ENCODE measurements at places on chromosomes 2 and 18.

DNA sequence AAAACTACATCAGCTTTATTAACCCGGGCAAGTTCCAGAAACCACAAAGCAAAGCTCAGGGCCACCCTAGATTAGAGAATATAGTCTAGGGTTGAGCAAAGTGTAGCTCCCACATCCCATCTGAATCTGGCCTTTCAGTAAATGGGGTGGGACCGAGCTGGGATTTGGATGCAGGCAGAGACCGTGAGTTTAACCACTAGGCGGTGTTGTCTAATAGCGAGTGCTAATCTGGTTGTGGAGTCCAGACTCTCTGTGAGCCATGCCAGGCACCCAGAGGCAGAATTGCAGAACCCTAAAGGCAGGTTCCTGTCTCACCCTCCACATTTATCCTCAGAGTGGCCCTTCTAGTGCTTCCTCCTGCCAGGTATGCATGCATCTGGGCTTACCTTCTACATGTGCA, 435.9 kb downstream of the TSN start:
- peak; percentile 32 for DNase-seq

DNA sequence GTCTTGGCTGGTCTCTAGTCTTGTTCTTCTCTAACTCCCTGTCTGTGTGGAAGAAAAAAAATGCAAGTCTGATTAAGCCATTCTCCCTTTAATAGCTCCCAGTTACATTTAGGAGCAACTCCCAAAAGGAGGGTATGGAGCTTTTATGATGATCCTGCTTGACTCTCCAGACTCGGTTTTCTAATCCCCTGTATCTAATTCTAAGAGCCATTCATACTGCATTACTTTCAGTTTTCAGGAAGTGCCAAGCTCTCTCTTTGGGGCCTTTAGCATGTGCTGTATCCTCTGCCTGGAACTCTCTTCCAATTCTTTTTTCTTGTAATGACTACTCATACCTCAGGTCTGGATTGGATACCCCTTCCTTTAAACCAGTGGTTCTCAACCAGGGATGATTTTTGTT, 219.7 kb upstream of the SPRED2 start:
- DNase-seq: no peak

DNA sequence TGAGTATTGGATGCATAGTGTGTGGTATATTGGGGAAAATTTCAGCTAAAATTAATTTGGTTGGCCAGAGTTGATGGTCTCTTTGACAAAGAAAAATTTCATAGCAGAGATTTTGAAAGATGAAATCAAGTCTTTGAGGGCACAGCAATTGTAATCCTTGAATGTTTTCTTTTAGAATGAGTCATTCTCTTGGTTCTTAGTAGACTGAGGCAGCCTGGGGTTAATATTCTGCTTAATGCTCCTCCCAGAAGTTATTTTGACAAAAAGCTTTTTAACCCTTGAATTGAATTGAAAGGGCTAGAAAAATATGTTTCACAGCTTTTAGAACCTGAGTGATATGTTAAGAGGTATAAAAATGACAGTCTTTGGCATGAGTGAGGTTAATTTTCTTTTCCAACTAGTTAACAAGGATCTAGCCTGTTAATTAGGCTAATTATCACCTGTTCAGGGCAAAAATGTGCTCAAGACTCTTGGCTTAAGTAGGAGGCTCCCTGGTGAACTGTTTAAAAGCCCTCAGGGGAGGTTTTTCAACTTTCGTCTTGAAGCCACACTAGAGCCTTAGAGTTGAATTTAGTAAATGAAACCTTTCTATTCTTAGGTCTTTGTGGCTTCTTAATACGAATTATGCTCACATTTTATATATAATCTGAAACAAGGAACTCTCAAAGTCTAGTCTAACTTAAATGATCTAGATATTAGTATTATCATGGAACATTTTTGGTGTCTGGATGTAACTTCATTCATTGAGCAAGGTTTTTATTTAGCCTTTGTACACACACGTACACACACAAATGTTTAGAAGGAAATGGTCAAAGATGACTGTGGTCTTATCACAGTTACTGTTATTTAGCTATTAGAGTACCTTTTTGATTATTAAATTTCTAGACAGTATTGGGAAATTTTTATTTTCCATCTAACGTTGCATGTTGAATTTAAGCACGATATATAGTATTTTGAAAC, 272.5 kb downstream of the ZNF407 start:
- no peak for DNase-seq

GRCh38 chr2:88540346-88540745, 86.9 kb downstream of the EIF2AK3 start:
- DNase-seq: no peak

- no peak for DNase-seq
Observed at GRCh38 chr2:122706757-122707223, 951.3 kb downstream of the TSN start.

DNA sequence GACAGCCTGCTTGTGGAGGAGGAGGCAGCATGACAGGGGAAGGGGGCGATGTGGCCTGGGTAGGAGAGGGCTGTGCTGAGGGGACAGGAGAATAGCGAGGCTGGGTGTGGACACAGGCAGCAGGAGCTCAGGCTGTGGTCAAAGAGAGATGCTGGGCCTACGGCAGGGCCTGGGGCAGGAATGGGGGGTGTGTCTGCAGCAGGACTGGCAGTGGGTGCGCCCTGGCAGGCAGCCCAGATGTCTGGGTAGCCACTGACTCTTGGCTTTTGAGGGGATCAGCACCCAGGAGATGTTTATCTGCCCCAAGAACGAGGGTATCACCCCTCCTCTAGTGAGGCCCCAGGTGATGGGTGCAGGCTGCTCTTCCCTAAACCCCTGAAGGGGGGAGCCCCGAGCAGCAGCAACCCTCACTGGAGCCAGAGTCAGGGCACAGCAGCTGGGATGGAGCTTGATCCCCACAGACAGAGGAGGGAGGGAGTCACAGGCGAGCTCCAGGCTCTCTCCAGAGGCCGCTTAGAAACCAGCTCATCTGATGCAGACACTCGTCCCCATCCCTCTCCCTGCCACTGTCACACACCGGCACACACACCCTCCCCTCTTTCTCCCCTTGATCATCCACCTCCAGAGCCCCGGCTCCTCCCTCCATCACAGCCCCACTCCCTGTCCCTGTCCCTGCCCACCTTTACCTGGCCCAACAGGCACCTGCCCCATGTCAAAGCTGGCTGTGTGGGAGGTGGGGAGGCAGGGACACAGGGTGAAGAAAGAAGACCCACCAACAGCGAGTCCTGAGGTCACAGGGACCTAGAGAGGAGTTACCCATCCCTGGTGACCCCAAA, 29.8 kb upstream of the TNS1 start:
- DNase-seq: no peak

DNA sequence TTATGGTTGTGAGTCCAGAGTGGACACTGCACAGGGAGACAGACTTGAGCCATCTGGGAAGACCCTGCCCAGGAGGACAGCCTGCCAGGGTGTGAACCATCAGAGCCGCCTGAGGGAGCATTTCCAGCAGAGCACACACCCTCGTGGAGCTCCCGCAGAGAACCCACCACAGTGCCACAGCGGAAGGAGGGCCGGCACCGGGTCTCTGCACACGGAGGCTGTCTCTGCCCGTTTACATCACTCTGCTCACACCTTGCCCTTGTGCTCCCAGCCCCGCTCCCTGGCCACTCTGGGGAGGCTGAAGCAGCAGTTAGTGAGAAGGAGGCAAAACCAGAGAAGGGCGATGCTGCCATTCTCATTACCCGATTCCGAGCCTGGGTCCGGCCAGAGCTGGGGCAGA, 161.9 kb downstream of the KLHL29 start:
- DNase-seq: no peak

DNA sequence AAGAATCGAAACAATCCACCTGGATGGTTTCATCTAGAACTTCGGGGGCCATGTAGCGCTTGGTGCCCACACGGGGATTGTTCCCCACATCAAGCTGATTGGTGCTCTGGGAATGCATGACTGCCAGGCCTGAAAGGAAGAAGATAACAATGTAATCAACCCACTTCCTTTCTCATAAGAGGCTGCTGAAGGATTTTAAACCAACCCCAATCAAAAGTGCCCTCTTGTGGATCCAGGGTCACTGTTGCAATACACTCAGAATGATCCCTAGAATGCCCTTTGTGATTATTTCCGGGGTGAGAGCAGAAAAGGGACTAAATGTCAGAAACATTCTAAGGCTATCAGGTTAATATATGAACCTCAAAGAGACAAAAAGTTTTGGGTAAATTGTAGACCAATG, 115.2 kb downstream of the ACVR1 start:
- no peak for DNase-seq

- no peak for DNase-seq
Observed at GRCh38 chr2:208595386-208596275, 189.0 kb downstream of the PTH2R start.

- no peak for DNase-seq
Observed at GRCh38 chr2:226137201-226137811, 662.3 kb downstream of the IRS1 start.

DNA sequence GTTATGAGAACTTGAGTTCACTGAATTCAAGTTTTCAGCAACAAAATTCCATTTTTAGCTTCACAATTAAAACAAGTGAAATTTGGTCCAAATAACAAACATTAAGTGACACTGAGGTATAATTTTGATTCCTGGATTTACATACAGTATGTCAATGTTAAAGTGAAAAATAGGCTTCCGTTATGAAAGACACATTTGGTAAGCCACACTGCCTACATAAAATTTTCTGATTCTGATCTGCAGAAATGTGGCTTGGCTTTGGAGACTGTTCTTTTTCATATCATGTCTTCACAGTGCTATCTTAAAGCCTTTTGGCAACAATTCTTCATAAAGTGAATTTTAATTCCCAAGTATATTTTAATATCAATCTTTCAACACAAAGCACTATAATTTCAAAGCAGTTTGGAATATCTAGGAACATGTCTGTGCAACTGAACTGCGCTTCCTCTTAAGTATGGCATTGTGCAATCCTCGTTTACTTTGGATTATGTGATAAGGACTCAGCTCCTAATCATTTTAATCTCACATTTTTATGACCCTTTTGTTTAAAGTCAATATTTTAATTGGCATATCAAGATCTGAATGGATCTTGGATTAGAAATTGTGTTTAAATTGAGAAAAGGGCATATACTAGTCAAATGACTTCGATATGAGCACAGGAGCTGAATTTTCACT, 60.0 kb downstream of the RBMS1 start:
- DNase-seq: no peak

- no peak for DNase-seq
Observed at GRCh38 chr2:185127412-185127811, 529.1 kb downstream of the ZNF804A start.

- no peak for DNase-seq
Observed at GRCh38 chr18:55047546-55047945, 88.3 kb upstream of the CCDC68 start.

DNA sequence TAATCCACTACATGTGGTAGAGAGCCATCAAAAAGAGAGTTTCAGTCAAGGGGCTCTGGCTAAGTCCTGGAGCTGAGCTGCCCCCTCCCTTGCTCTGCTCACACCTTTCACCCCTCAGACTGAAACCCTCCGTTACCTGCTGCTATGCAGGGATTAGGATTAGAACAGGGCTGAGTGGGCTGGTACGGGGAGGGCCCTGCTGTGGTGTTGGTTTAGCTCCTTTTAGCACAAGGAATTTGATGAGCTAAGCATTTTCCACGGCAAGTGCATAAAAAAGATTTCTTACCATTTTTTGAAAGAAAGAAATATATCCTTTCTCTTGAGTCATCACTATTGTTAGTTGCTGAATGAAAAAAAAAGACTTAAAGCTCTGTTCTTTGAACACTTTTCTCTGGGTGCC, 46.3 kb downstream of the TCF7L1 start:
- DNase-seq: no peak

GRCh38 chr2:210617732-210618330, 61.4 kb downstream of the CPS1 start:
- peak; percentile 53 for DNase-seq

- no peak for DNase-seq
Observed at GRCh38 chr2:3647831-3648651, 10.0 kb upstream of the ALLC start.

DNA sequence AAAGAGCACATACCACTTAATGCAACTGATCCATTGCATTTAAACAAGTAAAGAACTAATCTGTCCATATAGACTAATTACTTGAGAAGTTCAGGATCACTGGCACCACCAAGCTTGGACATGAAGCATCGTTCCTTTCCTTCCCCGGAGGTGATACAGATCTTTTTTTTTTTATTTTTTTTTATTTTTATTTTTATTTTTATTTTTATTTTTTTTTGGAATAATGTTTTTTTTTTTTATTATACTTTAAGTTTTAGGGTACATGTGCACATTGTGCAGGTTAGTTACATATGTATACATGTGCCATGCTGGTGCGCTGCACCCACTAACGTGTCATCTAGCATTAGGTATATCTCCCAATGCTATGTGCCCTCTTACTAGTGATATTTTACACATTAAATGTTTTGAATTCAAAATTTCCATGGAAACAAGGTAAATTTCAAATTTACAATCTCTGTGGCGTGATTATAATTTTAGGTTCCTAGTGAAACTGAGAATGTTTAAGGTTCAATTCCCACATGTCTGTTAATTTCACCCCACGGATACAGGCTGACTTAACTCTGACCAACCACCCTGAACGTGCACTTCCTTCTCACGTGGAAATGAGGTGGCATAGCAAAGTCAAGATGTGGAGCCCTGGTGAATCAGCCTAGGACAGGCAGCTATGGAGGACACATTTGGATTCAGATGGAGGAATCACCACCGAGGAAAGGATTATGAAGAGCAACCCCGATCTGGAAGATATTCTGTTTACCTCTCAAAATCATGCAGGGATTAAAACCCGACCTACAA, 101.6 kb upstream of the THOC1 start:
- no peak for DNase-seq
